Activated T-cell treated with anti-CD3 and anti-CD28 coated beads for 4 hours (primary cell): ENCODE measurements at places on chromosomes 3 and 15.

DNA sequence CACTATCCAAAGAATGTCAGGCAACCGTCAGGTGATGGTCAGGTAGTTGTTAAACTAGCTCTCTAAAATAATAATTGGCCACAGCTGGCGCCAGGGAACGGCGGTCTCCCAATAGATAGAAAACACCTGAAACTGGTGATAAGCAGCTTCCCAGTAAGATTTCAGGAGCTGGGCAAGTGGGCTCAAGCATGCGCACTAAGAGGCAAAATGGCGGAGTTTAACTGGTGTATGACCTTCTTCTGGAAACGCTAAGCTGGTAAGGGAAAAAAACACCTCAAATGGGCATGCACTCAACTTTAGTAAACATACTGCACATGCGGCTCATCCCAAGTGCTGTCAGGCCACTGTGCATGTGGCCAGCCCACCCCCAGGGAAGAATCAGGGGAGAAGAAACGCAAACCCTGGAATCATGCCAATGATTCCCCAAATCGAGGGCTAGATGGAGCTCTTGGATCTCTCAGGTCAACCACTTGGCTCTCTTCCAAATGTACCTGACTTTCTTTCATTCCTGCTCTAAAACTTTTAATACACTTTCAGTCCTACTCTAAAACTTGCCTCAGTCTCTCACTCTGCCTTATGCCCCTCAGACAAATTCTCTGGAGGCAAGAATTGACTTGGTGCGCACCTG, 195.0 kb downstream of the ZNF621 start:
- DNase-seq = no peak

DNA sequence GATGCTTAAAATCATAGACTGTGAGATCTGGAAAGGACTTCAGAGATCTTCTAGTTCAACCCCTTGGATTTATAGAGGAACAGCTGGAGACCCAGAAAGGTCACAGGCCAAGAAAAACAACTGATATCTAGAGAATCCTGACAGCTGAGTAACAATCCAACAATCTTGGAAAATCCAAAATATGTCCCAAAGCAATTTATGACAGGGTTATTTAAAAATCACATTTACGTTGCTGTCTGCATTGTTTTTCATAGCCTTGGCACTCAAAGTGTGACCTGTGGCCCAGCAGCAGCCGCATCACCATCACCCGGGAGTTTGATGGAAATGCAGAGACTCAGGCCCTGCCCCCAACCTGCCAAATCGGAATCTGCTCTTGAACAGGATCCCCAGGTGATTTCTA, 78.8 kb downstream of the FBN1 start:
- DNase-seq = no peak

DNA sequence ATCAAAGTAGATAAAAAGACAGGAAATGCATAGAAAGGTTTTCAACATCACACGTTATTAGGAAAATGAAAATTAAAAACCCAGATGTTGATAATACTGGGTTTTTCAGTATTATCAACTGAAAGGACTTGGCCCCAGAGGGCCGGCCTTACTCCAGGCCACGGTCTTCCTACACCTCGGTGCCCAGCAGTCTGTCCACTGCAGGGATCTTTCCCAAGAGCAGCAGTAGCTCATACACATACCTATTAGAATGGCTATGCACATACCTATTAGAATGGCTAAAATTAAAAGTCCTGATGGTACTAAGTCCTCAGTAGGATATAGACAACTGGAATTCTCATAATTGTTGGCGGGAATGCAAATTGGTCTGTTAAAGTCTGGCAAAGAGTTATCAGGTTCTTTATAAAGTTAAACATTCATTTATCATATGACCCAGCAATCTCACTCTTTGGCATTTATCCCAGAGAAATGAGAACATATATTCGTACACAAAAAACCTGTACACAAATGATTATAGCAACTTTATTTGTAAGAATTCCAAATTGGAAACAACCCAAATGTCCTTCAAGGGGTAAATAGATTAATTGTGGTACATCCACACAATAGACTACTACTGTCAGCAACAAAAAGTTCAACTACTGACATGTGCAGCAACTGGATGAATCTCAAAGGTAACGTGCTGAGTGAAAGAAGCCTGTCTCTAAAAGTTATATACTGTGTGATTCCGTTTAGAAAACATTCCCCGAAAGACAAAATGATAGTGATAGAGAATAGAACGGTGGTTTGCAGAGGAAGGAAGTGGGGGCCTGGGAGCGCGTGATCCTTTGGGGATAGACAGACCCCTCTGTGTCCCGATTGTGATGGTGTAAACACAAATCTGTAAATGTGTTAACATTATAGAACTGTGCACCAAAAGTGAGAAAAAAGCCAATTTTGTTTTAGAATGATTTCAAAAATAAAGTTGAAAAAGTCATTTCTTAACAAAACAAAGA, 62.3 kb downstream of the MCTP2 start:
- DNase-seq = no peak

- no peak for DNase-seq
Measured at GRCh38 chr15:90895571-90896117, 7.5 kb upstream of the MAN2A2 start.

DNA sequence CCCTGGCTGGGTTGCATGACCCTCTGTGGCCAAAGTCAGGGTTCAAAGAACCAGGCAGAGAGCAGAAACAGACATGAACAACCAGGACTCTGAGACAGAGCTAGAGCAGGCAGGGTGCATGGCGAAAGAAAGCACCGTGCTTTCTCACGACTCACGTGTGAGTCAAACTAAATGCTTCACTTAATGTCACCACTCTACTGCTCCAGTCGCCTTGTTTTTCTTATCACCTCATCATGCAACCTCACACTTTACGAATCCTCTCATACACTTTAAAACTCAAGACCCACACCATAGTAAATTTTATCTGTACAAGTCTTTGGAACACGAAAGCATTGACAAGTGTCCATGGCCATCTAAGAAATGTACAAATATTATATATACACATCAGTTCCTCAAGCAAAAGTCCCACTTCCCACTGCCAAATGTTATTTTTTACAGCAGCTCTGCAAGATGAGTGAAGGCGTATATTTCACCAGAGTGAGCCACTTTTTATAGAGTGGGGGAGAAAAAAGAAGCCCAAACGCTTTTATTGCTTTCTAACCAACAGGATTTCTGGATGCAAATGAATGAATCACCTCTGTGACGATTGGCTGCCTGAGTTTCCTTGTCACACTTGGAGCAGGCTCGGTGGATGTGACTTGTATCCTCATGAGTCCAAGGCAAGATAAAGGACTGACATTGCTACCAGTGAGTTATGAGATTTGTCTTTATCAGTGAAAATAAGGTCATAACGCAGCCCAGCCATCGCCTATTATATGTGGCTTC, 16.0 kb upstream of the MEGF11 start:
- no peak for DNase-seq

DNA sequence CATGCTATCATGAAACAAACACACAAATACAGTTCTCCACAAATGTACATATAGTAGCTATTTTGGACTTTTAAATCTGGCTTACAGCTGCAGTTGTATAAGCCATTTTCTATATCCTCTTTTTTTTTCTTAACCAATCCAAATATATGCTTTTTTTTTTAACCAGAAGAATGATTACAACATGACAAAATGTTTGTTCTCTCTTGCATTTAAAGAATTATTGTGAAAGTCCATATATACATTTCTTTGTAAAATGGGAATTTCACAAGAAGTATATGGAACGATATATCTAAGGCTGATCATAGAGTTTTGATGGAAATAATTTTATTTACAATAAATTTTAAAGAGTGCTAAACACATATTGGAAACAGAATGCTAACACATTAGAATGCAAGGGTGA, 95.6 kb downstream of the CD200R1L start:
- DNase-seq = no peak

DNA sequence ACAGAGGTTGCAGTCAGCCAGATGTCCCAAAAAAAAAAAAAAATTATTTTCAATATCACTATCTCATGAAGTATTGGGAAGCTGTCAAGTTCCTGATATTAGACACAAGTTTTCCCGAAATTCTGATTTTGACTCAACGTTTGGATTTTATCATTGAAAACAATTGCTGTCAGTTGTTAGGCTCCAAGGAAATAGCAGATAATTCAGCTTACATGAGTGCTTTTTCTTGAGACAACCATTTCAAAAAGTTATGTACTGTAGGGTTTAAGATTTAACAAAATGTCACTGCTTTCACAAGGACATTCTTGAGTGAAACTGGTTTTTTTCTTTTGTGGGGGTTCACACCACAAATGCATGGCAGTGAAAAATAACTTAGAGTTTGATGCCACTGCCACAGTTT, 9.3 kb upstream of the SETD5 start:
- no peak for DNase-seq

DNA sequence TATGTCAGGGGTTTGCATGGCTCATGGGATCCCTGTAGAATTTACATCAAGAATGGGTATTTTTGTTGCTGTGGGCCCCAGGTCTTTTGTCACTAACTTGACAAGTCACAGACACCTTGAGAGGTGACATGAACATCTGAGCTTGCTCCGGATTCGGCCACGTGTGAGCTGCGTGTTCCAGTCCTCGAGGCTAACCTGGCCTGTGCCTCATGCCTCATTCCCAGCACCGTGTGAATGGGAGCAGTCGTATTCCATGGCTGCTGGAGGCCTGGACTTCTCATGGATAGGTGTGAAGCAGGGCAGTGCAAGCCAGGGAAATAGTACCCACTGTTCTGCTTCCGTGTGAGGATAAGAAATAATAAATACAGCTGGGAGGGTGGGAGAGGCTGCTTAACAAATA, 423.5 kb downstream of the OCA2 start:
- no peak for DNase-seq

DNA sequence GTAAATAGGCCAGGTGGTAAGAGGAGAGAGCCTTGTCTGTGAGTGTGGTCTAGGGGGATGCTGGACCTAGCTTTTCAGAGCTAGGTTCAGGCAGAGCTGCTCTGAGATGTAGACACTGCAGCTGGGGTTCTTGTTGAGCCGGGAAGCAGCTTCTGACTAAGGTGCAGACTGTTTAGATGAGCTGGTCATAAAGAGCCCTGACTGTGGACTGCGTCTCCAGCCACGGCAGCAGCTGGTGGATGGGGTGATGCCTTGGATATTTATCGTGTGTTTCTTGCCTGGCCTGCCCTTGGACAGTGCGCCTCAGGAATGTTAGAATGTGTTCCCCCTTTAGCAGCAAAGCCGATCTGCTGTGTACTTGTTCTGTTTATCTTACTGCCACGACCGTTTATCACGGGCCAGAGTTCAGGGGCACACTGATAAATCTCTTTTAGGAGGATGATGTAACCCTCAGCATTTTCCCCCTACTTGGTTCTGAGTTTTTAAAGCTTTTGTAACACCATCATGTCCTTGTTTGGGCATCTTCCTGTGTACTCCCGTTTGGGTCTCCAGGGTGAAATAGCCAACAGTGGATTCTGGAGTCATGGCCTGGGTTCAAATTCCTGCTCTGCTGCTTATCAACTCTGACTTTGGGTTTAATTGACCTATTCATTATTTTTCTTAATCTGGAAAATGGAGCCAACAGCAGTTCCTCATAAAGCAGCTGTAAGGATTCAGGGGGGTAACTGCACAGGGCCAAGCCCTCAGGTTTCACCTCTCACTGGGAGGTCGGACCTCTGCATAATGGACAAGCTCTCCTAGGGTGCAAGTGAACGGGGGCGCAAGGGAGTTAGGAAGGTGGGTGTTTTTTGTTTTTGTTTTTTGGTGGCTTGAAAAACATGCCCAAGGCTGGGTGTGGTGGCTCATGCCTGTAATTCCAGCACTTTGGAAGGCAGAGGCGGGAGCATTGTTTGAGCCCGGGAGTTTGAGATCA, 51.4 kb downstream of the FLNB start:
- DNase-seq = no peak

DNA sequence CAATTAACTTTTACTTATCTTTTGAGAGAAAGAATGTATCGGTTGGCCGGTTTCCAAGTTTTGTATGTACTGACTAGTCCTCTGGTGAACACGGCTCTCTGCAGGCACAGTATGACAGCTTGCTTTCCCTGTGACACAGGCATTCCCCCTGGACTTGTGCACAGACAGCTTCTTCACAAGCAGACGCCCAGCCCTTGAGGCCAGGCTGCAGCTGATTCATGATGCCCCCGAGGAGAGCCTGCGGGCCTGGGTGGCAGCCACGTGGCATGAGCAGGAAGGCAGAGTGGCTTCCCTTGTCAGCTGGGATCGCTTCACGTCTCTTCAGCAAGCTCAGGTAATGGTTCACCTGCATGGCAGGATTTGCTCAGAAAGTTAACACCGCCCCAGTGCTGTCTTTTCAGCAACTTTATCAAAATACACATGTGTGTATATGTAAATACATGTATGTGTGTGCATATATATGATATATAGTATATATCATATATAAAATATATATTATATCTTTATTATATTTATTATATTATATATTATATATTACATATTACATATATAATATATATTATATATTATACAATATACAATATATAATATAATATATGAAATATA, 25.5 kb downstream of the FAN1 start:
- no peak for DNase-seq

- no peak for DNase-seq
Measured at GRCh38 chr3:71065764-71066013, 517.8 kb downstream of the FOXP1 start.

GRCh38 chr3:133038089-133038730, at the start of gene TMEM108:
TMEM108 (plus strand) TSS chr3:133038391.
- DNase-seq = no peak

DNA sequence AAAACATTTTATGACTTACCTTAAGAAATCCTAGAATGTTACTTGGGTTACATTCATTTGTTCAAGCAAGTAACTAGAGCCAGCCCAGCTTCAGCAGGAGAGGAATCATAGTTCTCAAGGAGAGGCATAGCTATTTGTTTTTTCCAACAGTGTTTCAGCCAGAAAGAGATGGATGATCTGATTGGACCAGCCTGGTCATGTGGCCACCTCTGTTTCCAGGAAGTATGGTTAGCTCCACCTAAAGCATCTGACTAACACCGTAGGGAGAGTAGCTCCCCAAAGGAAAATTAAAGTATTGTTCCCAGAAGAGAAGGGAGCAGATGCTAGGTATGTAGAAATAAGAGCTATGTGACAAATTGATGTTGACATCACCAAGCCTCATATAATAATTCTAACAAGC, 417.1 kb downstream of the TAFA4 start:
- no peak for DNase-seq

GRCh38 chr3:45060165-45060892, 34.2 kb downstream of the CLEC3B start:
- no peak for DNase-seq

- DNase-seq = no peak
Measured at GRCh38 chr3:126370055-126370454, 12.8 kb upstream of the KLF15 start.

- no peak for DNase-seq
Measured at GRCh38 chr3:93961026-93961425, 12.7 kb downstream of the PROS1 start.

- DNase-seq = no peak
Measured at GRCh38 chr15:70466305-70466704, 297.1 kb downstream of the UACA start.

DNA sequence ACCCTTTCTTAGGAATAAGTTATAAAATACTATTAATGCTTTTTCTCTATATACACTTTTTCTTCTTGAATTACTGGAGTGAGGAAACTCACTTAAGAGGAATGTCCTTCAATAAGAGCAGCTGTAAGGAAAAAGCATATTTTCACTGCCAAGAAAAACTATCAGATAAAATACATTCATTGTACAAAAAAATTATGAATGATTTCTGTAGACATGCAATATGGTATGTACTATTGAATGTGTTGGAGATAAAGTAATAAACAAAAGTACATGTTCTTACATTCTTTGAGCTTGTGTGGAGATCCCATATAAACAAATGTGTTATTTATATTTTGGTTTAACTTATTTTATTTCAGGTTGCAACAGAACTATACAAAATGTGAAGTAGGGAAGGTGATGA, 241.0 kb upstream of the ZNF717 start:
- no peak for DNase-seq
